Naive thymus-derived CD4-positive, alpha-beta T cell (primary cell): ENCODE measurements at places on chromosomes 1 and 21.
A peak's percentile ranks its signal among the peaks of the same experiment; 100 is the strongest.

GRCh38 chr1:85465099-85465785, at the start of gene DDAH1:
TSS of gene DDAH1 (minus strand) at chr1:85465159. CDS start at chr1:85465045, 114 bp downstream.
- DNase-seq, result no peak

GRCh38 chr1:35079003-35079930, at the start of gene ZMYM1:
TSS of gene ZMYM1 (plus strand) at chr1:35079385. CDS start at chr1:35093988, 14,603 bp downstream.
- DNase-seq, result peak; percentile 87

- no peak for DNase-seq
These were observed 51.8 kb upstream of the CXADR start for GRCh38 chr21:17461014-17461413.

DNA sequence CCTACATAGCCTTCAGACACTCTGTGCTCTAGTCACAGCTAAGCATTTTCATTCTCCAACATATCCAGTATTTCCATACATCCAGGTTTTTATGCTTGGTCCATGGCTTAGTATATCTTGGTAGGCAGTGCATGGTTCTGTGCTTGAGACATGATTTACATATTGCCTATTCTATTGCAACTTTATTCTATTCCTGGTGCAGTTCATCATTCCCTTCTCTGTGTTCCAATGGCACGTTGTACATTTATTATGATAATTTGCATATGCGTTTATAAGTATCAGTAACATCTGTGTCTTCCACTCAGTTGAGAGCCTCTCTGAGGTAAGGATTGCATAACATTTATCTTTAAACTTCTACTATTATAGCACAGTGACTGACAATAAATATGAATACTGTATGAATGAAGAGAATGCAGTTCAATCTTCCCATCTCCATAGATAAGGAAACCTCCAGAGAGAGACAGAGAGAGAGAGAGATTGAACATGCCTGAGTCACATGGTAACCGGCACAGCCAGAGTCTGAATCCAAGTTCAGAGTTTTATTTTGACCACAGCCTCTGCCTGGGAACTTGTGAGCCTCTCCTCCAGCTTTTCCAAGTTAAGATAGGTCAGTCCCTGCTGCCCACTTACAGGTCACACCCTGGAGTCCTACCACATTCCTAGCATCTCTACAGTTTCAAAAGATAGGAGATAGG, 41.5 kb downstream of the PLPPR5 start:
- no peak for DNase-seq
